ENCODE measurements at places on chromosomes 1 and 21.
A peak's percentile ranks its signal among the peaks of the same experiment; 100 is the strongest.

DNA sequence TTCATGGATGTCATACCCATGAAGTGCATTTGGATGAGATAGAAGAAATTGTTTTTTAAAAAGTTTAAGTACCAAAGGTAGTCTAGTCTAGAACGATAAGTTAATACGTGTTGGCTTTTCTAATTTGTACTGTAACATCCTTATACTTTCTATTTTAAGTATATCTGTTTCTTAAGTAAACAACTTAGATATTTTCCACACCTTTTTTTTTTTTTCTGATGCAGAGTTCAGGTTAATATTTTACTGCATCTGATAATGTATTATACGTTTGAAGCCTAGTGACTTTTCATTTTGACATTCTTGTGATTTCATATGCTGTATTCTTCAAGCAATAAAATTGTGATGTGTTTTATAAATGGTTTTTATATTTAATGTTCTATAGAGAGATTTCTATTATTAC lies 16.5 kb downstream of the DR1 start:
- DNase-seq: no peak

- no peak for DNase-seq
These were observed 232.9 kb upstream of the COA6 start for GRCh38 chr1:234140388-234140787.

- no peak for DNase-seq
These were observed 103.3 kb downstream of the RAVER2 start for GRCh38 chr1:64848136-64848535.

GRCh38 chr21:45102391-45102932 lies 28.1 kb downstream of the ADARB1 start:
- DNase-seq: no peak

DNA sequence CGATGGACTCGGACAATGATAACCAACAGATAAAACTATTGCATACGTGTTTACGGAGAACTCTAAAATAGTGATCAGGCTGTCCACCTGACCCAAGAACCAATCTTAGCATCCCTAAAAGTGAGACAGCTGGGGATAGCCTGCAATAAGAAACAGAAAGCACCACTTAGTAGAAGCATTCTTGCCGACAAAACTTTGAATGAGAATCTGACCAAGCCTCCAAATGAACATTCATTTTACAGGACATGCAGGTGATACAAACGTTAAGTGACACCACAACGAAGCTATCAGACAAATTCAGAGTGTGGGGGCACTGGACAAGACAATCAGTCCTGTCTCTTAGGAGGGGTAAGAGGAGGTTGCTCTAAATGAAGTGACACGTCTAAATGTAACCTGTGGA lies 1.2 kb downstream of the PSMG1 start:
- DNase-seq: no peak

GRCh38 chr21:34817821-34818661 lies 149.2 kb downstream of the CLIC6 start:
- no peak for DNase-seq

DNA sequence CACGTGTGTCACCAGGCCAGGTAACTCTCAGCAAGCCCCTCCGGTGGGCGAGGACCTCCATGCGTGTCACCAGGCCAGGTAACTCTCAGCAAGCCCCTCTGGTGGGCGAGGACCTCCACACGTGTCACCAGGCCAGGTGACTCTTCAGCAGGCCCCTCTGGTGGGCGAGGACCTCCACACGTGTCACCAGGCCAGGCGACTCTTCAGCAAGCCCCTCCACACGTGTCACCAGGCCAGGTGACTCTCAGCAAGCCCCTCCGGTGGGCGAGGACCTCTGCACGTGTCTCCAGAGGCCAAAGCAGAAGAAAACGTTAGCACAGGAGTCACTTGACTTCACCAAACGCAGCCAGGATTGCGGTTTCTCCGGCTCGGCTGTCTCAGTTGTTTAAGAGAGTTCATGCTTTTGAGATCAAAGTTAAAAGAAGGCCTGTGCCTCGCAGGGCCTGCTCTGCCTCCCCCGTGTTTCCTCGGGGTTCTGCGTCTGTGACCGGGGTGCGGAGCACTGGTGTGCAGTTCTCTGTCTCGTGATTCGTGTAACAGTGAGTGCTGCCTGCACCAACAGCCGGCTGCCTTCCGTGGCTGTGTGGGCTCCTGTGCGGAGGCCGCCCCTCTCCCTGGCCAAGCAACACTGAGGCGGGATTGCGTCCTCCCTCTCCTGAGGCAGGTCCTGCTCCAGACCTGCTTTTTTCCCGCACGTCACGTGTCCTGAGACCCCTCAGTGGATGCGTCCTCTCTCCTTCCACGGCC lies 56.6 kb downstream of the PRKCZ start:
- DNase-seq: no peak

GRCh38 chr1:107593501-107594209 lies 371.3 kb downstream of the VAV3 start:
- DNase-seq: no peak

- DNase-seq: no peak
These were observed 113.2 kb downstream of the TRABD2B start for GRCh38 chr1:47883963-47884362.

DNA sequence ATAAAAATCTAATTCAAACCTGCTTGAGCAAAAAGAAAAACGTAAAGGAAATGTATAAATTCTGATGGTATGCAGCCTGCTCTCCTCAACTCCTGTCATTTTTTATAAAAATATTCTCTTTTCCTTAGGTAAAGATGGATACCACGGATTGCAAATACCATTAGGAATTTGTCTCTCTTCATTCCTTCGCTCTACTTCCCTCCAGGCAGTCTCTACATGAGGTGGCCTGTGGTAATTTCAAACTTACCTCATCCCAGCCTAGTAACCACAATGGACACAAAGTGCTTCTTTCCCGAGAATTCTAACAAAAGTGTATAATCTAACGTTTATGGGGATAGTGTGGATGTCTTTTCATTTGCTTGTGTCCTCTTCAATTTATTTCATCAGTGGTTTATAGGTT lies 239.5 kb upstream of the LRRC7 start:
- no peak for DNase-seq

DNA sequence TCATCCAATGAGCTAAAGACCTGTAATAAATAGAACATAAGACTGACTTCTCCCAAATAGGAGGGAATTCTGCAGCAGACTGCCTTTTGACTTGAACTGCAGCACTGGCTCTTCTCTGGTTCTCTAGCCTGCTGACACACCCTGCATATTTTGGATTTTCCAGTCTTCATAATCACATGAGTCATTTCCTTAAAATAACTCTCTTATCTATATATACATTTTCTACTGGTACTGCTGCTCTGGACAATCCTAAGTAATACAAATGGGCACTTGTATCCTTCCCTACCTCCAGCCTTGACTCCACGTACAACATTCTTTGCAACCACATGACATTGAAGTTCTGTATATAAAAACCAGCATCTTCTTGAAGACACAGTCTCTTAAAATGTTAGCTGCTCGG lies 429.4 kb upstream of the TMPRSS15 start:
- DNase-seq: no peak

GRCh38 chr21:25489673-25490072 lies 117.6 kb downstream of the MRPL39 start:
- DNase-seq: no peak

DNA sequence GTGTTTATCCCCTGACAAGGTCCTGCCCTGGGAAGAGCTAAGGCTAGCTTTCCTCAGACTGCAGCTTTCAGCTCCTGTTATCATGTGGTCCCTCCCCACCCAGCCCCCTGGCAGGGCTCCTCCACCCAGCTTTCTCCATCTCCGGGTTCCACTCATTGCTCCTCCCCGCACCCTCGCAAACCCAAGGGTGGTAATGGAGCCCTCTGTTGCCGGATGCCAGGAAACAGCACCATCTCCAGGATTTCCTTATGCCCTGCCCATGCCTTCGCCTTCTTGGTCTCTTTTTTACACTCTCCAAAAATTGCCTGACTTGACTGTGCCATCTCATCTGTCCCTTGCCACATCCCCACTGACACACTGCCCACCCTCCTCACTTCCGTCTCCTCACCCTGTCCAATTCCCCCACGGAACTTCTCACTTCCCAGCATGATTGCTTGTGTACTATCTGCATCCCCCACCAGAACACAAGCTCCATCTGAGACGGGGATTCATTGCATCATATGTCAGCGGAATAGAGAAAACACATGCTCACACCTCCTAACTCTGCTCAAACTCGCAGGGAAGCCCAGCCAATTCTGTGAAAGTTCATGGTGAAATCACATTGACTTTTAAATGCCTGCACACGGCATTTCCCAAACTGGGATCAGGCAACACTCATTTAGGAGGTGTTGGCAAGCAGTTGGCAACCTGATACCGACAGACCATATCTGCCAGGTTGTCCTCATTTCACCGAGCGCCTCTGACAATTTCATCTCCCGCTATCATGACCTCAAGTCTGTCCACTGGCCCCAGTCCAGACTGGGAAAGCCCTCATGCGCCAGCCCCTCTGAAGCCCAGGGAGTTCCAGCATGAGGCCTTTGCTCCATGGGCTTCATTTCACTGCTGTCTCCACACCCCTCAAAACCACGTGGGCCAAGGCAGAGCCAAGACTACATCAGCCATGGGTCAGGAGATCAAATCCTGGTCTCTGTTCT lies 201.1 kb downstream of the MATN1 start:
- DNase-seq: no peak

DNA sequence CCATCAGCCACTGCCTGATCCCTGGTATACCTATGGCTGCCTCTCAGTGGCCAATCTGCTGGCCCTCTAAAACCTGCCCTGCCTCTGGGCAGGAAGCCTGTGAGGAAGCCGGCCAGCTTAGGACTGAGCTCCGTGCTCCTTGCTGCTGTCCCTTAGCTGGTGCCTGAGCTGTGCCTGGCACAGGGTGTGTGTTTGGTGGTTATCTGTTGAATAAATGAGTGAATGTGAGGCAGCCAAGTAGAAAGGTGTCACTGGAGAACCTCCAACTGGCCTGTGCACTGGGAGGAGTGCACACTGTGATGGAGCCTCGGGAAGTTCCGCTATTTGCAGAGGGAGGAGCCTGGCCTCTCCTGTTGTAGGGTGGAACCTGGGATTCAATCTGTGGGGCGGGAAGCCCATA lies 63.4 kb upstream of the STUM start:
- DNase-seq: no peak

GRCh38 chr1:92486251-92487077 lies at the start of gene GFI1:
Gene GFI1, minus strand, starts transcription at chr1:92486925. Its CDS starts 3,438 bp downstream, at chr1:92483487.
- DNase-seq: peak; percentile 79

- DNase-seq: no peak
These were observed 37.4 kb downstream of the CC2D1B start for GRCh38 chr1:52328615-52329014.

GRCh38 chr21:39022466-39022862 lies 160.8 kb downstream of the PSMG1 start:
- no peak for DNase-seq

Data from HEK293T (cell line).